Mammary epithelial cell (primary cell): ENCODE measurements at places on chromosomes 3 and 15. TPM values are rescaled to one million over a fixed set of nuclear protein-coding genes. Genes with fewer than 3 reads are reported as not detected.

- DNase-seq = no peak
Observed at GRCh38 chr3:49626101-49626581, 48.0 kb upstream of the APEH start.

DNA sequence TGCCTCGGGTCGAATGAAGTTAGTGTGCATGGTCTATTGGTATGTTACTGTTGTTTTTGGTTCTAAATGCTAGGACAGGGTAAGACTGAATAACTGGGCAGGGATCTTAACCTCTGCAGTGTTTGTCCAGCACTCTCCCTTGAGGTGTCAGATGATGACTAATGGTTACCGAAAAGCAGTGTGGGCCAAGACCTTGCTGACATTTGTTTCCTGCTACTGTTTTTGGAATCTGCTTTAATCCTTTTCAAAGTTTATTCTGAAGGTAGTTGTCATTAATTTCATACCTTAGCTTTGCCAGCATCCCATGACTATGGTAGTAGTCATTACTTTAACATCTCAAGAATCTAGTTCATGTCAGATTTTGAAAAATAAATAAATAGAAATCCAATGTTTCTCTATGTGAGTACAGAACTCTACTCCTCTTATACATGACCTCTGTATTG is 117.0 kb downstream of the P3H2 start:
- peak; percentile 64 for DNase-seq

DNA sequence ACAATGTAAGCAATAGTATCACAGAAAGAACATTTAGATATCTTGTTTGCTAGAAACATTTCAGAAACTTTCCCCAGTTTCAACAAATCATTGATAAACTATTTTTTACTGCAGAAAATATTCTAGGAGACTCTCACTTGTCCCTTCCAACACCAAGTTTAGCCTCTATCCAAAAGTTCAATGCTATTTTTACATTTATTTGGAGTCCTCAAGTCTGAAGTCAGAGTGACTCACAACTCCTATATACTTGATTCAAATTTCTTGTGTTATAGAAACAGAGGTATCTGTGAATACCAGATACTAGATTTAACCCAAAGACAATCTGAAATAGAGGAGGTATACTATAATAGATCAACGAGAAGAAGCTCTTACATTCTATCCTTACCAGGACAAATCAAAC is 49.6 kb downstream of the RFX7 start:
- no peak for DNase-seq

DNA sequence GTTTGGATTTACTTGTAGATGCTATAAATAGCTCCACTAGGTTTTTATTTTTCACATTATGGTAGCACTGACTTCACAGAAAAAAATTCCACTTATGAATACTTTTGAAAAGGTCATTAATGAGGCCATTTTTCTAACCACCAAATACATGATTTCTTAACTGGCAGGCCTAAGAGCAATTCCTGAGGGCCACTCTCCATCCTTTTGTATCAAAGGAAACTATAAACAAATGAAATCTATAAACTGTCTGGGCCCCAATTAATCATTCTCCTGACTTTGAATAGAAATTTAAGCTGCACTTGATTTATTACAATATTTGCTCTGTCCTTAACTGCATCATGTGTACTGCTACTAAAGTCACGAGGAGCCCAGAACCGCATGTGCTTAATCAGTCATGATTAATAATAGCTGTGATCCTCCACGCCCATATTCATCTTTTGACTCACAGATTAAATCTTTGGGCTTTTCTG is 25.1 kb upstream of the MTMR10 start:
- DNase-seq = peak; percentile 61

- peak; percentile 79 for DNase-seq
Observed at GRCh38 chr15:90845201-90845949, 23.0 kb upstream of the FURIN start.

The PP2D1 gene
- total RNA-seq = not detected

GRCh38 chr3:27349832-27350231 is 19.4 kb downstream of the NEK10 start:
- peak; percentile 75 for DNase-seq

GRCh38 chr3:182246870-182247269 is 535.1 kb downstream of the SOX2 start:
- DNase-seq = no peak

DNA sequence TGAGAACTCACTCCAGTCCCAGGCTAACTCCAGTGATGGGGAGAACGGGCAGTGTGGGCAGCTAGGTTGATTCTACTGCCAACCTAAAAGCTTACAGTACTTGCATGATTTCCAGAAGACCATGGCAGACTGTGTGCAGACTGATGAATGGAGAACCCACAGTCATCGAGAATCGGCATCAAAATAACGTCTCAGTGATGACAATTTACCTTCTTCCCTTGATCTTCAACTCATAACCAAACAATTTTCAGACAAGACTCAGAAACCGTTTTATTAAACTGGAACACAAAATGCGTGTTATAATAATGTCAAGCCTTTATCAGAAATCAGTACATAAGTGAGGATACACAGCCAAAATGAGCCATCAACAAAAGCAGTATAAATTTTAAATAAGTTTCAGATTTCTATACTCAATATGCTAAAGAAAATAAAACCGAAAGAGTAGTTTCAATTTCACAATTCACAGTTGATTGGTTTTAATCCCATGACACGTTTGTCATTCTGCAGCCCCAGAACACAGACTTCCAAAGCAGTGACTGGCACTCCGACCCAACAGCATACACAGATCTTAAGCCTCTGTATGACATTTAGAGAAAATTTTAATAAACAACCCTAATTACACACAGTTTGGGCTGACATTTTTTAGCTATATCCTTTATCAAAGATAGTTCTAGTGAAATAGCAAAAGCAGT is 54.5 kb downstream of the ZMAT3 start:
- DNase-seq = no peak

DNA sequence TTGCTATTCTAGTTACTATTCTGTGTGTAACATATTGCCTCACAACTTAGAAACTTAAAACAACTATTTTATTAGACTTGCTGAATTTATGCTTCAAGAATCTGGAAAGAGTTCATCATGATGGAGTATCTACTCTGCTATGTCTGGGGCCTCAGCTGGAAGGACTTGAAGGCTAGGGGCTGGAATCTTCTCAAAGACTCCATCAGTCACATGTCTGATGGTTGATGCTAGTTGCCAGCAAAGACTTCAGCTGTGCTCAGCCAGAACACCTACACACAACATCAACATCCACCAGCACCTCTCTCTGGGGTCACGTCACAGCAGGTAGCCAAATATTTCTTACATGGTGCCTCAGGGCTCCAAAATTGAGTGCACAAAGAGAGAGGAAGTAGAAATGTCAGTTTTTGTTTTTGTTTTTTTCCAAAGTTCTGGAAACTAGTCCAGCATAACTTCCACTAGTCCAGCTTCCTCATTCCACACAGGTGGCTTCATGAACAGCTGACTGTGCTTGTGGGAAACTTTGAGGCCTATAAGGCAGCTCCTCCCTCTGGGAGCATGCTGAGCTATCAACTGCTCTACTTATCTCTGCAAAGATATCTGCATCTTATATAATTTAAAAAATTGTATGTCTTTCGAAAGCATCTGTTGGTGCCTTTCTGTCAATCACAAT is 325.4 kb upstream of the AGTR1 start:
- peak; percentile 12 for DNase-seq

The GOLGA6B gene
- not detected in 2 replicates for total RNA-seq

GRCh38 chr3:190058521-190059241 is 62.0 kb downstream of the P3H2 start:
- no peak for DNase-seq

DNA sequence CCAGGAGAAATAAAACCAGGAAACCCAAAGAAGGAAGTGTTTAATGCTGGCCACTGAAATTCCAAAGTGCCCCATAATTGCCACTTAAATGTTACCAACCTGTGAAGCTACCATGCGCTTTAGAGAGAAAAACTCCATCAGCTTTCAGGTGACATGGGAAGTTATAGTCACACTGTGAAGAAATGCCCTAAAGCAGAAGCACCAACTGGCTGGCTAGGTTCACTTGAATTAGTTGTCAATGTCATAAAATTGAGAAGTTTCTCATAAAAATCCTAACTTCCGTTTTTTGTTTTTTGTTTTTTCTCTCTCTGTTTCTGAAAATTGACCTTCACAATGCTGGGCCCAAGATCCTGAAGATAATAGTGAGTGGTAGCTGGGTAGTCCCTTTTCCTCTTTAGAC is 167.9 kb upstream of the CTNNB1 start:
- no peak for DNase-seq

- DNase-seq = no peak
Observed at GRCh38 chr3:111726788-111727305, 131.7 kb upstream of the ZBED2 start.

GRCh38 chr3:29515451-29515850 is 234.6 kb downstream of the RBMS3 start:
- peak; percentile 75 for DNase-seq

DNA sequence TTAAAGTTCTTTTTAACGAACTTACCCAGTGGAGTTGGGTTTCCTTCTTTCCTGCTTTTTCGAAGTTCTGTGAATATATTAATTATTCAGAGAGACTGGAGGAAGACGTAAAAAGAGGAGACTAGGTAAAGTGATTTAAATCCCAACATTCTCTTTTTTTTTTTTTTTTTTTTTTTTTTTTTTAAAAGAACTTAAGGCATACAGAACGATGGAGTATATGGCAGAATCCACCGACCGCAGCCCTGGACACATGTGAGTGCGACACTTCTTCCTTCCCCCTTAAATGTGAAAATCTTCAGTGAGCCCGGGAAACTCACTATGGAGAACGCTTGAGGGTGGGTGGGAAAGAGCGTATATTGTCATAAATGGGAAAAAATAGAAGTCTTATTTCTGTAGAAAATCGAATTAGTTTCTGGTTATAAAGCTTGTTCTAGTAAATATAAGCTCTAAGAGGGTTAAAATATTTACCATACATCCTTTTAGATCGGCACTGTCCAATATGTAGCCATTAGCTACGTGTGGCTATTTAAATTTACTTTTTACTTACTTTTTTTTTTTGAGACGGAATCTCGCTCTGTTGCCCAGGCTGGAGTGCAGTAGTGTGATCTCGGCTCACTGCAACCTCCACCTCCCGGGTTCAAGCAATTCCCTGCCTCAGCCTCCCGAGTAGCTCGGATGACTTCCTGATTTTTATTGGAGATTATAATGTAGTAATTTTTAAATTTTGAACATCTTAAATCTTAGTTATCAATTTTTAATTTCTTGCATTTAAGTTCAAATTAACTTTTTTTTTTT is 892 bp downstream of the NMD3 start:
- no peak for DNase-seq

DNA sequence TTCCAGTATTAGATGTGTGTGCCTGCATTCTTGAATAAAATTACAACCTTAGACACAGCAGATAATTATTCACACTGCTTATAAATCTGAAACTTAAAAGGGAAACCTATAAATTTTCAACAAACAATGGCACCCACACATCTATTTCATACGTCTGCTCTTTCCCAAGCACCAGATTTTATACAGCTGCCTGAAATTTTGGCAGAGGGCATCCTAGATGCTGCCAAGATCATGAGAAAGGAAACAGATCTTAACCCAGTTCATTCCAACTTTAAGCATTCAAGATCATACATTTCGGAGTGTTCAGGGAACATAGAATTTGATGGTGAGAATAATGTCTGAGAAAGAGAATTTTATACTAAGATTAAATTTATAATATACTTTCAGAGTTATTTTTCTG is 53.1 kb downstream of the CLDN1 start:
- DNase-seq = no peak

GRCh38 chr15:99433026-99433756 is 132.6 kb upstream of the MEF2A start:
- DNase-seq = peak; percentile 68

The P2RY14 gene
- not detected in 2 replicates for total RNA-seq

- DNase-seq = no peak
Observed at GRCh38 chr3:138060792-138061191, 50.8 kb downstream of the CLDN18 start.

DNA sequence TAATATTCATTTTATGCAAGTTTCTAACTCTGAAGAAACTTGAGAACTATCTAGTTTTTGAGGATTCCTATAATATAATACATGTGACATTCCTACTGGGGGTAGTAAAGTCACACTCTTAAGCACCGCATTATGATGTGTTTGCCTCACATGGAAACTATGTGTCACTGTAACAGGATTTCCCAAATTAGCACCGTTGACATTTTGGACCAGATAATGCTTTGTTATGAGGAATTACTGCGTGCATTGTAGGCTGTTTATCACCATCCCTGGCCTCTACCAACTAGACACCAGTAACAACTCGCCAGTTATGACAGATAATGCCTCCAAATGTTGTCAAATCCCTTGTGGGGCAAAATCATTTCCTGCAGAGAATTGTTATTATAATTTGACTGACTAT is 267.8 kb downstream of the RAP2B start:
- DNase-seq = no peak

DNA sequence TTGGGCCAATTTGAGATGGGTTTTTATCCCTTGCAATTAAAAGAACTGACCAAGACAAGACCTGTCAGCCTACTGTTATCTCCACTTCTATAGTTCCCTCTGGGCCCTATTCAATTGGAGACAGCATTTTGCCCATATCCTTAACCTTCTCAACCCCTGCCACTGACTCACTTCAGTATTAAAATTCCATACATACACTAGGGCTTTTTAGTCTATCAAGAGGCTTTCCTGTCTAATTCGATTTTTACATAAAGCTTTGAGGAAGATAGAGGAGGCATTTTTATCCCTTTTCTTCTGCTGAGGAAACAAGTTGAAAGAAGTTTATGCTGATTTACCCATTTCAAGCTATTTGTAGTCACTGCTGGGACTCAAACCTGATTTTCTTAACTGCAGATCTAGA is 51.1 kb downstream of the GTF2E1 start:
- no peak for DNase-seq

GRCh38 chr3:194458131-194458530 is 28.7 kb downstream of the ATP13A3 start:
- no peak for DNase-seq

DNA sequence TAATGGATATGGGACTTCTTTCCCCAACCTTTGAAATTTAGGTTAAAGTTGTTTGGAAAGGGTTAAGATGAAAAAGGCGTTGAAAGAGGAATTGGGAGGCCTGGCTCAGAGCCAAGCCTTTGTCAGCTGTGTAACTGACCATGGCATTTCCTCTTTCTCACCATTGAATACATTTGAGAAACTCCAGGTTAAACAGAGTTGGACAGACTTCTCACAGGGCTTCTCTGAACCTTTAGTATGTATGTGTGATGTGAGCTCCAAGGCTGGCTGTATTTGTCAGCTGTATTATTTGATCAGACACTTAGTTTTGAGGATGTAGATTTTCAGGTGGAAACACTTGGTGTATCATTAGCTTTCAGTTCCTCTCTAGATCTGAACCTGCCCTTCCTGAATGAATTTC is 136.4 kb upstream of the GOLGA6L4 start:
- peak; percentile 38 for DNase-seq

The GCSAM gene
- total RNA-seq = 2.2 TPM

DNA sequence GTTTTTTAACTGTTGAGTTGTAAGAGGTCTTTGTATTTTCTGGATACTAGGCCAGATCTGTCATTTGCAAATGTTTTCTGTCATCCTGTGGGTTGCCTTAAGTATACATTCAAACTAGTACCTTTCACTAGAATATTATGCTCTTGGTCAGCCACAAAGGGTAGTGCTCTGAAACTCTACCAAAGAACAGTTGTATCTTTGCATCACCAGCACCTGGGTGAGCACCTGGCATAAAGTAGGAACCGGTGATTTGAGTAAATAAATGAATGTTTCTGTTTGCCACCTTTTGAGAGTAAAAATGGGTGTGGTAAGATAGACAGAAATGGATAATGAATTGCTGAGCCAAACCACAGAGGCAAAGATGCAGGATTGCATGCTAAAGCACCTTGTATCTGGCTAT is 98.7 kb downstream of the SLCO3A1 start:
- DNase-seq = peak; percentile 41

The RPUSD2 gene
- 14.3 and 14.9 TPM in 2 replicates for total RNA-seq

The CD47 gene
- 65.0 TPM for total RNA-seq

- DNase-seq = no peak
Observed at GRCh38 chr3:69052472-69052898, 352 bp upstream of the TMF1 start.

The ALCAM gene
- total RNA-seq = 67.6 and 78.5 TPM in 2 replicates
